Left renal pelvis (tissue), 4 donors: ENCODE measurements at places on chromosomes 2 and 18.

- no peak for DNase-seq
Measured at GRCh38 chr2:54634564-54635511, 88.6 kb upstream of the EML6 start.

- DNase-seq = no peak
Measured at GRCh38 chr2:28357948-28358667, 34.5 kb upstream of the FOSL2 start.

- DNase-seq = no peak
Measured at GRCh38 chr18:363301-364085, 95.6 kb upstream of the THOC1 start.

- no peak for DNase-seq
Measured at GRCh38 chr2:112340475-112341267, 65.3 kb downstream of the ZC3H6 start.

DNA sequence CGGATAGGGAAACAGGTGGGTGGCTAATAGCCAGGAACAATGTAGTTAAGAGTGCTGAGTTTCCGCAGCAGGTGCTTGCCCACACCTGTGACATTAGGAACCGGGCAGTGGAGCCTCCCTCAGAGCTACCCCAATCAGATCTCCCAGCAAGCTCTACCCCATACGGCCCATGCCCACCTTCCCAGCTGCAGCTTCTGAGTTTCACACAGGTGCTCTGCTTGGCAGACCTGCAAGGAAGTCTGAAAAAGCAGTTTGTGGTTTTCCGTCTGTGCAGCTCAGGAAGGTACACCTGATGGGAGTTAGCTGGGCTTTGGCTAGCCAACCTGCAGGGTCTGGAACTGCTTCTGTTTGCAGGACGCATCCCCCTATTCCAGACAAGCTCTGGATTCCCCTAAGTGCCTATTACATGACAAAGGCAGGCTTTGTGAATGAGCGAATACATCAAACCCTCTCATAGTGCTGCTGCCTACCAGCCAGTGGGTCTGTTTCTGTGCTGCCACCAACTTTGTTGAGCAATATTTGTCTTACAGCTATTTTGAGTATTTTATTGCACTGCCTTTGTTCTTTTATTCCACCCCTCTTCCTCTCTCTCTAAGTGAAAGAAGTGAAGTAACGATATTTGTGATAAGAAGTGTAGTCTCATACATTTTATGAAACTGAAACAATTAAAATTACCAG is 24.7 kb upstream of the CEP68 start:
- no peak for DNase-seq

- DNase-seq = peak; percentile 48
Measured at GRCh38 chr2:98909317-98910211, 26.5 kb downstream of the CRACDL start.

GRCh38 chr2:119638685-119639554 is 40.1 kb upstream of the TMEM177 start:
- no peak for DNase-seq

DNA sequence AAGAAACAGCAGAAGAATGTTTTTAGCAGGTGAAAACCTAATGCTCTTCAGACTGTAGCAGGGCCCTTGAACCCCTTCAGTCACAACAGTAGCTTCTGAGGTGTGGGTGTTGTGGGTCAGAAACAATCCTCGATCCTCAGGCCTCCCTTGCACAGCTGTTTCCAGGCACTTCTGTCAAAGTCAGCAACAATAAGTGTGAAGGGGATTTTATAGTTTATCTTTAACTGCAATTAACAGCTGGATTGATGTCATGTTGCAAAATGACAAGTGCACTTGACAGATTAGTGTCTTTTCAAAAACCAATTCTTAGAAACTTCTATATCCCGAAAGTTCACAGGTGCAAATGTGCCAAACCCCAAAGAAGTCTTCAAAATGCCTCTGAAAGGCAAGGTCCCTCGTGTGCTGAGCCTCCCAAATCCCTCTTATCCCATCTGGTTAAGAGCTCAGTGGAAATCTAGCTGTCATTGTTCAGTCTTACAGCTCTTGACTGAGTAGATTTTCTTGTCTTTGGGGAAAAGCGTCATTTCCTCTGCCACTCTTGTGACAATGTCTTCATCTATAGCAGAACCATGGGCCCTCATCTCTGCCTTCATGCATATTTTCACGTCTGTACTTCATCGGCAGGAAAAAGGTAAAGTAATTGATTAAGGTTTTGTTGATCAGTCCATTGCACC is 29.6 kb downstream of the M1AP start:
- DNase-seq = no peak

- DNase-seq = no peak
Measured at GRCh38 chr2:222912117-222912516, 51.3 kb downstream of the ACSL3 start.

GRCh38 chr2:144479659-144480058 is 40.3 kb downstream of the ZEB2 start:
- DNase-seq = no peak

GRCh38 chr18:75108579-75109318 is 100.2 kb downstream of the PTGR3 start:
- no peak for DNase-seq

DNA sequence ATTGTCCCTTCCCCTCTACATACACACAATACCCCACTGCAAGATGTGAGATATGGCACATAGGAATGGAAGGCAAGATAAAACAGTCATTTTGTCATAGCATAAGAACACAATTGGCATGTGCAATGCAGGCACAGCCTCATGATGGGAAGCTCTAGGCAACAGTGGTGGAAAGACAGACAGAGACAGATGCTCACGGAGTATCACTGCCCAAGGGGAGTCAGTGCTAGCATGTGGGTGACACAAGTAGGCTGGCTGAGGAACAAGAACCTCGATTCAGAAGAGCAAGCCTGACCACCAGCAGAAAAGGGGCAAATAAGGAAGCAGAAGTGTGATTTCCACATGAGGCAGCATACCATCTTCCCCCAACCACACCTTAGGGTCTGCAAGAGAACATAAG is 323.6 kb downstream of the PAX3 start:
- no peak for DNase-seq

GRCh38 chr2:214671319-214671885 is 138.1 kb downstream of the BARD1 start:
- DNase-seq = peak; percentile 9

DNA sequence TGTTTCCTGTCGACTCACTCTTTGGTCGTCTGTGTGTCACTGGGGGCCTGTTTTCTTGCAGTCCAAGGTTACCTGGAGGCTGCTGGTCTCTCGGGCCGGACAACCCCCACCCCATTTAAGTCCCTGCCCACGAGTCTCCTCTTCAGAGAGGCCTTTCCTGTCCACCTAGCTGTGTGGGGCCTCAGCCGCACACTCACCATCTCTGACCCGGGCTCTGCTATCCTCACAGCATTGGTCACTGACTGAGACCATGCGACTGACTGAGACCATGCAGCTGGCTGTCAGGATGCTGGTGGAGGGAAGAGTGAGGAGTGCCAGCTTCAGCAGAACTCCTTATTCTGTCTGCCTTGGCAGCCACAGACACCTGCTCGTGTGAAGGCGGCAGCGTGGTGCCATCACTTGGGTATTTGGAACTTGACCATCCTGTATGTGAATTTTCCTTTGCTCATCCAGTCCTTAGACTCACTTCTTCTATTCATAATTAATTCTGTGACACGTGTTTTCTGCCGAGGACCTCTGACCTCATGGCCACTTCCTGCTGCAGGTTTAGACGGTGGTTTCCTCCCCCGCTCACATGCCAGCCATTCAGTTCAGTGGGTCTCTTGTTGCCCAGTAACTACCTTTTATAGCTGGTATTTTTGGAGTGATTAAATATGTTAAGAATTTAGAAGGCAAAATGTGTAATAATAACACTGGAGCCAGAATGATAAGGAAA is 47.5 kb upstream of the ASB1 start:
- DNase-seq = no peak

- DNase-seq = no peak
Measured at GRCh38 chr2:191979221-191979730, 132.4 kb upstream of the CAVIN2 start.

DNA sequence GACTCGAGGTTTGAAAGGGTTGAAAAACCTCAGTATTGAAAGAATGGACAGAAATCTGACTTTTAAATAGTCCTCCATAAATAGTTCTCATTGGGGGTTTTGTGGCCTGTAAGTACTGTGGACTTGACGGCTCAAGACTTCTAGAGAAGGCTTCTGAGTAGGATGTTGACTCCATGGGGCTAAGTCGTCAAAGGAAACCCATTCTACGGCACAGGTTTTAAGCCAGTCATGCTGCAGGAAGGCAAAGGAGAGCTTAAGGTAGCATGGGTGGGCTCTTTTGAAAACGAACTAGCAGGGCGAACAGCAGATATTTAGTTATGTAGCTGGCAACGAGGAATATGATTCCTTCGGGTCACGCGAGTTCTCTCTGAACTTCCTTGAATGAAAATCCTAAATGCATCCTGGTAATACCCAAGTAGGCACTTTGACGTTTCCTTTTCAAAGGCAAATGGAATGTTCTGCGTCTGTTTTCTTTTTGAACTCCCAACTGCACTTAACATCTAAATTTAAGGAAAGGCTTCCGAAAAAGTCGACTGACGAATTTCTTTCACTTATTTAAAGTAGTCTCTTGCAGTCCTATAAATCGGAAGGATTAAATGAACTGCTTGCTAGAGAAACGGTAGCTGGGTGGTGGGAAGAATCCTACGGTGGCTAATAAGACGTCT is 1.1 kb upstream of the NEDD4L start:
- no peak for DNase-seq

GRCh38 chr2:64722291-64723044 is 68.8 kb upstream of the SERTAD2 start:
- no peak for DNase-seq
